ENCODE measurements at places on chromosomes 1 and 21. TPM values are rescaled to one million over a fixed set of nuclear protein-coding genes. Genes with fewer than 3 reads are reported as not detected.

The SAMD13 gene
- 0.95 TPM for polyA plus RNA-seq

The STUM gene
- polyA plus RNA-seq = 3.1 TPM

The C1orf141 gene
- polyA plus RNA-seq = not detected

The GSTM1 gene
- 94.6 TPM for polyA plus RNA-seq

The ELOVL1 gene
- polyA plus RNA-seq = 61.7 TPM

The SHE gene
- polyA plus RNA-seq = 26.8 TPM

The NUDC gene
- 45.1 TPM for polyA plus RNA-seq

The SLC1A7 gene
- 0.03 TPM for polyA plus RNA-seq

The RUNX3 gene
- 2.0 TPM for polyA plus RNA-seq

The GPR52 gene
- not detected for polyA plus RNA-seq

Measured in adipose tissue (tissue), 3 donors.